Endodermal cell (in vitro differentiated cells): ENCODE measurements at places on chromosomes 16 and 17. TPM values are rescaled to one million over a fixed set of nuclear protein-coding genes. Genes with fewer than 3 reads are reported as not detected.
A peak's percentile ranks its signal among the peaks of the same experiment; 100 is the strongest.

The CBX8 gene
- total RNA-seq = 5.3 and 5.6 TPM in 2 replicates

- H3K36me3 ChIP-seq = no peaks in the 10 kb centered on the region
- no peak overlapping the region for H3K4me3 ChIP-seq
- no peaks in the 10 kb centered on the region for H3K27me3 ChIP-seq
- H3K4me1 ChIP-seq = peaks cover 31% of the 10 kb centered on the region
- H3K27ac ChIP-seq = no peak overlapping the region
- no peak for DNase-seq
Measured at GRCh38 chr16:85570735-85571562, 42.2 kb upstream of the GSE1 start.

The TBC1D3H gene
- total RNA-seq = not detected in 2 replicates

The PLEKHM1 gene
- 20.9 and 29.8 TPM in 2 replicates for total RNA-seq

- no peak for DNase-seq
- no peaks in the 10 kb centered on the region for H3K4me1 ChIP-seq
- peaks cover 4% of the 10 kb centered on the region for H3K27me3 ChIP-seq
- H3K27ac ChIP-seq = peak overlapping the region; percentile 3
- H3K4me3 ChIP-seq = no peak overlapping the region
- no peaks in the 10 kb centered on the region for H3K36me3 ChIP-seq
Measured at GRCh38 chr17:49775546-49776260, 11.8 kb upstream of the FAM117A start.
